ENCODE measurements at places on chromosomes 3 and 15.
A peak's percentile ranks its signal among the peaks of the same experiment; 100 is the strongest.

DNA sequence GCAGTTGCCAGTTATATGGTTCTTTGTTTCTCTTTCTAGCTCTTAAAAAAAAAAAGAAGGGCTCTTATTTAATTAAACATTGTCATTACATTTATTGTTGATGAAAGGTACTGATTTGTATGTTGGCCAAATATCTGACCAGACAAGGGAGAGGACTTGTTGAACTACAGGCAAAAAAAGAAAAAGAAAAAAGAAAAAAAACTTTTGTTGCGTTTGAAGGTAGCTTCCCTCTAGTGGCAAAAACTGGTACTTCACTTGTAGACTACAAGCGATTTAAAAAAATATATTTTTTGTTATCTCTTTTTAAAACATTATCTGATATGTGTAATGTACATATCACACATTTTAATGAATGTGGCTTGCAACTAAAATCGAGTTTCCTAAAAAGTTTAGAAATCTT is 280.6 kb downstream of the ROBO2 start:
- no peaks in the 10 kb centered on the region for H3K4me1 ChIP-seq
- H3K27me3 ChIP-seq, result no peaks in the 10 kb centered on the region
- H3K27ac ChIP-seq, result no peak overlapping the region
- H3K36me3 ChIP-seq, result no peaks in the 10 kb centered on the region
- no peak for DNase-seq
- H3K4me3 ChIP-seq, result no peak overlapping the region

- no peaks in the 10 kb centered on the region for H3K27me3 ChIP-seq
- peaks cover 5% of the 10 kb centered on the region for H3K36me3 ChIP-seq
- H3K4me3 ChIP-seq, result no peak overlapping the region
- no peak overlapping the region for H3K27ac ChIP-seq
- peaks cover 17% of the 10 kb centered on the region for H3K4me1 ChIP-seq
Measured at GRCh38 chr15:92159906-92160841, 233.5 kb upstream of the ST8SIA2 start.

DNA sequence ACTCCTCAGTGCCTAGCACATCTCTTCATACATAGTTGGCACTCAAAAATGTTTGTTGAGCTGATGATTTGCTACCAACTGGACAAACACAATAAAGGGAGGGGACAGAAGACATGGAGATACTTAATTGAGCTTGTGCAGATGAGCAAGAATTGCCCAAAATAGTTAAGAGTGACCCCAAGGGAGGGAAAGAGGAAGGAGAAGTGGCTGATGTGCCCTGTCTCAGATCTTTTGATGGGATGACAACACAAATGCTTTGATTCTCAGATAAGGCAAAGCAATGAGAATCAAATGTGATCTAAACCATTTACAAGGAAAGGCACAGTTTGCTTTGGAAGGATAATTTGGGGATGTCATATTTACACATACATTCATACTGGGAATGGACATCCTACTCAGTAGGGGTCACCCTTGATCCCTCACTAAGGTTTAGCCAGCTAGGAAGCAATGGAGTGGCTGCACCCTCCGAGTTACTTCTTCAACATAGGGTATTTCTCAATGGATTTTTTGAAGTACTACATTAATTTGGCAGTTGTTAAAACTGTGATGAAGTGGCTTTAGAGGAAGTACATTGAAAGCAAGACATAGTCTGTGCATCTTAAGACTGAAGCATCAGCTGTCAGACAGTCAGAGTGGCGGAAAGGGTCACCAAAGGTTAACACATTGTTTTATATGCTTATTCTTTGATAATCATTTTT is 21.9 kb upstream of the SSR3 start:
- H3K27me3 ChIP-seq, result no peaks in the 10 kb centered on the region
- H3K27ac ChIP-seq, result no peak overlapping the region
- no peak overlapping the region for H3K4me3 ChIP-seq
- H3K36me3 ChIP-seq, result no peaks in the 10 kb centered on the region

GRCh38 chr3:87167628-87168456 is 59.3 kb upstream of the CHMP2B start:
- no peaks in the 10 kb centered on the region for H3K4me1 ChIP-seq
- H3K27ac ChIP-seq, result no peak overlapping the region
- H3K4me3 ChIP-seq, result no peak overlapping the region
- DNase-seq, result no peak
- H3K27me3 ChIP-seq, result no peaks in the 10 kb centered on the region

DNA sequence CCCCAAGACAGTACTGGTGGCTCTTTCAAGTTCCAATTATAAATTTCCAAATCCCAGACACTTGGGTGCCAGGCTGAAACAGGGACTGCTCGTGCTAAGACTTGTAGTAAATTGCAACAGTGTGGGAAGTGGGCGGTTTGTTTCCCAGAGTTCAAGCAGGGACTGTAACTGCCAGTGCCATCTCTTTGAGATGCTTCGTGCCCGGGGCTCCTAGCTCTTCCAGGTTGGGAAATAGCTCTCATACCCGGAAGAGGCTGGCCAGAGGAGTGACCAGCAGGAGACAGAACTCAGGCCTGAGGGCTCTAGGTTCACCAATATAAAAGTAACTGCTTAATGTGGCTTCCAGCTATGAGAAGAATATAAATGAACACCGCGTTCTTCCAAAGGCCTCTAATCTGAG is 54.0 kb upstream of the NEO1 start:
- peak overlapping the region; percentile 60 for H3K27ac ChIP-seq
- no peaks in the 10 kb centered on the region for H3K36me3 ChIP-seq
- peaks cover 77% of the 10 kb centered on the region for H3K4me1 ChIP-seq
- H3K27me3 ChIP-seq, result no peaks in the 10 kb centered on the region

DNA sequence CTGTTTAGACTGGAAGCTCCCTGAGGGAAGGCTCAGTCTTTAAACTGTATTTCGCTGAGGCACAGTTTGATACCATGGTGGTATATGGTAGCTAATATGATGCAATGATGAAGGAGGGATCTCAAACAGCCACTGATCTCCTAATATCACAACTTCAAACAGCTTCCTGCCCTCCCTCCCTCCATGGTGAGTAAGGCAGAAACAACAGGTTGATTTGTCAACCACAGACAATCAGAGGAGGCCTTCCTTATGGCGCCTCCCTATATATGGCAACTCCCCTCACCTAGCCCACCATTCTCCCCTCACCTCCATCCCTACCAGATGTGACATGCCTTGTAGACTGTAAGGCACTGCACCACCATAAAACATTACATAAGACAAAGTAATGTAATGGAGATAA is 316.5 kb upstream of the ICE2 start:
- H3K27me3 ChIP-seq, result no peaks in the 10 kb centered on the region
- H3K36me3 ChIP-seq, result no peaks in the 10 kb centered on the region
- no peak for DNase-seq
- no peak overlapping the region for H3K27ac ChIP-seq
- no peaks in the 10 kb centered on the region for H3K4me1 ChIP-seq
- no peak overlapping the region for H3K4me3 ChIP-seq

GRCh38 chr15:63971904-63972303 is 74.4 kb downstream of the DAPK2 start:
- H3K27me3 ChIP-seq, result no peaks in the 10 kb centered on the region
- DNase-seq, result no peak
- no peak overlapping the region for H3K27ac ChIP-seq
- H3K4me1 ChIP-seq, result no peaks in the 10 kb centered on the region
- no peak overlapping the region for H3K4me3 ChIP-seq

DNA sequence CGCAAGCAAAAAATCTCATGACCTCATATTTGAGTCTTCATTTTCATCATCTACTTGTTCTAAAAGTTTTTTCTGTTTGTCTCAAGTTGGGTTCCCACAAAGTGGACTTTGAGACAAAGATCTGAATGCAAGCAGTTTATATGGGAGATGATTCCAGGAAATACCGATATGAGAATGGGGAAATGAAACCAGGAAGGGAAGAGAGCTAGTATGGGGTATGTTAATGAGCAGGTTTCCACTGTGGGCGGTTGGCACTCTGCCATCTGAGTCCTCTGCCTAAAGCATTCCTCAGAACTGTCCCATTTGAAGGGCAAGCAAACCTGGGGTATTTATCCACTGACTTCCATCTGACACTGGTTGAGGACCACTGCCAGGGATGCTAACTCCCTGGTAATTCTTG is 8.8 kb downstream of the ADPRH start:
- no peaks in the 10 kb centered on the region for H3K4me1 ChIP-seq
- no peaks in the 10 kb centered on the region for H3K27me3 ChIP-seq
- H3K36me3 ChIP-seq, result no peaks in the 10 kb centered on the region

DNA sequence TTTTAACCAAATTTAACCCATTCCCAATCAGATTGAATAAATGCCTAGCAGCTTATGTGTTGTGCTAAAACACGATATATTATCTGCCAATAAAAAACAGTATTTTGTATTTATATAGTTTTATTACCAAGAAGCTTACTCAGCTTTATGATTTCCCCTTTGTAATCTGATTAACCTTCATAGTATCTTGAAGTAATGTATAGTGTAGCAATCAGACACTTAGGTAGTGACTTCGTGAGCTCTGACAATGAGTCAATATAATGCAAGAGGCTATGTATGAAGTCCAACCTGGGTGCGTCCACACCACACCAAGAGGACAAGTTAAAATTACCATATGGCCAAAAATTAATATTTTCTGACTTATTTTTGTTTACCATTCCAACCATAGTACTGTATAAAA is 2.1 kb upstream of the CNBP start:
- no peak overlapping the region for H3K4me3 ChIP-seq
- peaks cover 41% of the 10 kb centered on the region for H3K4me1 ChIP-seq
- peak overlapping the region; percentile 99 for H3K27ac ChIP-seq
- DNase-seq, result no peak

- no peaks in the 10 kb centered on the region for H3K36me3 ChIP-seq
- H3K4me1 ChIP-seq, result no peaks in the 10 kb centered on the region
- H3K27me3 ChIP-seq, result no peaks in the 10 kb centered on the region
- H3K4me3 ChIP-seq, result no peak overlapping the region
- no peak for DNase-seq
- no peak overlapping the region for H3K27ac ChIP-seq
Measured at GRCh38 chr3:40598962-40599361, 74.2 kb downstream of the ZNF621 start.

DNA sequence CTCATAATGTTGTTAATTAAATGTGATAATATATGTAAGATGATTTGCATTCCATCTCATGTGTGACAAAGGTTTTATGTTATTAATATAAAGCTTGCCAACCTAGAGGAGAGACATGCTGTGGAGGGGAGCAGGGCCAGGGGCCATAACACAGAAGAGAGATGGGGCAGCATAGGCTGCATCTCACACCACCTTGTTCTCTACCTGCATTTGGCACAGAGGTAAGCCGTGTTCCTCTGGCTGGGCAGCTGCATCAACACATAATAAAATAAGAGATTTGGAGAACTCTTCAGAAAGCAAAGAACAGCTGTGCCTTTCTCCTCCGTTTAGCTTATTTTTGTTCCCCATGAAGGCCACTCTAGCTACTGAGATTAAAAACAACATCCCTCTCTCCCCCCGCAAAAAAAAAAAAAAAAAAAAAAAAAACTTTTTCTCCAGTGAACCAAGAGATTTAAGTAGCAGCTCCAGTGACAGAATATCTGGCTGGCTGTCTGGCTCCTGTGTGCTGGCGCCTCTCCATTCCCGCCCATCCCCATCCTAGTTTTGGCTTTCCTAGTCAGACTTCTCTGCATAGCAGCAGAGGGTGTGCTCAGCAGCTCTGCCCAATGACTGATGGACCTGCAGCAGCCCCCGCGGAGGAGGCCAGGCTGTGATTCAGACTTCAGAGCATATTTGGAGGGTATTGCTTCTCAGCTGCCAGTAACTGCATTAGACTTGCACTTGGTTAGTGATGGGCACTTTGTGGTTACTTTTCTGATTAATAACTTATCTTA is 52.2 kb upstream of the STXBP5L start:
- no peaks in the 10 kb centered on the region for H3K27me3 ChIP-seq
- H3K36me3 ChIP-seq, result no peaks in the 10 kb centered on the region
- DNase-seq, result no peak
- H3K4me3 ChIP-seq, result no peak overlapping the region
- H3K4me1 ChIP-seq, result no peaks in the 10 kb centered on the region

- no peak for DNase-seq
- H3K4me3 ChIP-seq, result no peak overlapping the region
- no peak overlapping the region for H3K27ac ChIP-seq
- no peaks in the 10 kb centered on the region for H3K36me3 ChIP-seq
- H3K27me3 ChIP-seq, result no peaks in the 10 kb centered on the region
Measured at GRCh38 chr15:74398183-74398582, 30.7 kb upstream of the CYP11A1 start.

GRCh38 chr15:56806148-56806536 is 72.8 kb upstream of the ZNF280D start:
- H3K4me1 ChIP-seq, result peaks cover 4% of the 10 kb centered on the region
- DNase-seq, result no peak
- peak overlapping the region; percentile 47 for H3K27ac ChIP-seq
- H3K4me3 ChIP-seq, result peak overlapping the region; percentile 46
- H3K27me3 ChIP-seq, result no peaks in the 10 kb centered on the region

DNA sequence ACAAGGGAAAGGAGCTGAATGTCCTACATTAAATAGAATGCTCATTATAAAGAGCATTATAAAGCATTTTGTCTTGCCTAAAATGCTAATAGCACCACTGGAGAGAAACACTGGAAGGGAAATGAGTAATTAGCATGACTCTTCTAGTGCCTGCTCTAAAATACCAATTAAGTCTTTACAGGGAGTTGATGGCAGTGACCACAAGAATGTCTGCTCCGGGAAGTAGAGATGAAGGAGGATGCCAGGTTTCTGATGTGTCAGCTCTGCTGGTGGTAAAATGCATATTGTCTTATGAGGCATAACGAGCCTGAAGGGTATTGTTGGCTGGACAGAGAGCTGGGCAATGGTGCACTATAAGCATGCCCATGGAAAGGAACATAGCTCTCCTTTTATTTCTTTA is 49.5 kb downstream of the MYLK start:
- no peaks in the 10 kb centered on the region for H3K4me1 ChIP-seq
- DNase-seq, result no peak
- H3K4me3 ChIP-seq, result no peak overlapping the region
- no peaks in the 10 kb centered on the region for H3K36me3 ChIP-seq
- H3K27ac ChIP-seq, result no peak overlapping the region

GRCh38 chr3:151008699-151009098 is 36.2 kb upstream of the CLRN1 start:
- H3K4me3 ChIP-seq, result no peak overlapping the region
- no peaks in the 10 kb centered on the region for H3K36me3 ChIP-seq
- H3K4me1 ChIP-seq, result no peaks in the 10 kb centered on the region
- H3K27me3 ChIP-seq, result no peaks in the 10 kb centered on the region
- H3K27ac ChIP-seq, result no peak overlapping the region
- no peak for DNase-seq

DNA sequence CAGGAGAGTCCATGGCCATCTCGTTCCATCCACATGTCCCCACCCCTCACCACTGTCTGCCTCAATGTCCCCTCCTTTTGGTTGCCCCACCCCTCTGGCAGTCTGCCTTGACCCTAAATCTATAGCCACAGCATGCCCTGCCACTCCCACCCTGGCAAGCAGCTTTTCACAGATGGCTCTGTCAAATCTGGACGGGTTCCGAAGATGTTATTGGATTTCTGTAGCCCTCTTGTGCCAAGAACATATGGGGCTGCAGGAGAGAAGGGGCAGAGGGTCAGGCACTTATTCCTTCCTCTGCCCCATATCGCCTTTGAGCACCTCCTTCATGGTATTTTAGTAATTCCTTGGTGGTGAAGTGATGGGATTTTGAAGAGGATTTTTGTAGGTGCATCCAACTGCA is 57.1 kb downstream of the EPHB1 start:
- H3K27me3 ChIP-seq, result no peaks in the 10 kb centered on the region
- no peaks in the 10 kb centered on the region for H3K4me1 ChIP-seq
- no peaks in the 10 kb centered on the region for H3K36me3 ChIP-seq
- no peak overlapping the region for H3K27ac ChIP-seq
- no peak overlapping the region for H3K4me3 ChIP-seq

Data from esophagus squamous epithelium (tissue), 5 donors.